A549 treated with ZK216348 at 1 μM for 4 hours (cell line): ENCODE measurements at places on chromosomes 6 and 20. TPM values are rescaled to one million over a fixed set of nuclear protein-coding genes. Genes with fewer than 3 reads are reported as not detected.

Gene MATN4
- total RNA-seq = 0.13 to 0.19 TPM in 2 of 5 replicates, not detected in the others

Gene TAF4
- total RNA-seq = 12.2 to 18.0 TPM (median 16.7 TPM) in 5 replicates

Gene STX11
- 2.1 to 2.6 TPM (median 2.5 TPM) in 5 replicates for total RNA-seq

Gene TCF21
- 0.05 TPM in 1 of 5 replicates, not detected in the others for total RNA-seq

Gene EYA4
- 7.9 to 12.6 TPM (median 9.7 TPM) in 5 replicates for total RNA-seq

Gene UNC5CL
- total RNA-seq = 0.25 to 0.57 TPM (median 0.48 TPM) in 5 replicates

Gene TMEM200A
- total RNA-seq = 0.04 to 0.08 TPM (median 0.07 TPM) in 3 of 5 replicates, not detected in the others

Gene CALHM6
- total RNA-seq = not detected in 5 replicates

Gene TMEM244
- not detected in 5 replicates for total RNA-seq

Gene KIF13A
- total RNA-seq = 18.9 to 22.6 TPM (median 21.8 TPM) in 5 replicates

Gene ZNF165
- total RNA-seq = 0.57 to 1.5 TPM (median 0.83 TPM) in 5 replicates

Gene IL17A
- not detected in 5 replicates for total RNA-seq

Gene ME1
- total RNA-seq = 35.8 to 44.2 TPM (median 37.6 TPM) in 5 replicates

Gene MACROD2
- total RNA-seq = 0.26 to 1.4 TPM (median 0.74 TPM) in 5 replicates

Gene NFYA
- 10.0 to 14.7 TPM (median 14.0 TPM) in 5 replicates for total RNA-seq

Gene HLA-DQA1
- total RNA-seq = not detected in 5 replicates

Gene THEMIS
- not detected in 5 replicates for total RNA-seq

Gene SLC17A3
- 0.87 to 2.0 TPM (median 1.1 TPM) in 5 replicates for total RNA-seq

Gene HCK
- 0.07 to 0.14 TPM in 2 of 5 replicates, not detected in the others for total RNA-seq

Gene SCGN
- total RNA-seq = 0.13 to 0.26 TPM (median 0.17 TPM) in 3 of 5 replicates, not detected in the others

Gene PRSS16
- 1.3 to 4.0 TPM (median 3.9 TPM) in 5 replicates for total RNA-seq

Gene CCR6
- total RNA-seq = 0.09 to 0.14 TPM in 2 of 5 replicates, not detected in the others

Gene SPATS1
- total RNA-seq = not detected in 5 replicates

Gene TPMT
- total RNA-seq = 4.7 to 7.4 TPM (median 5.5 TPM) in 5 replicates

Gene OPRL1
- total RNA-seq = 0.46 to 0.98 TPM (median 0.70 TPM) in 5 replicates

Gene BPIFB4
- total RNA-seq = not detected in 5 replicates

Gene AVP
- not detected in 5 replicates for total RNA-seq
